HuH-7 (cell line): ENCODE measurements at places on chromosomes 11 and 22.

- DNase-seq = no peak
Measured at GRCh38 chr22:25395915-25396314, 168.6 kb upstream of the GRK3 start.

- DNase-seq = no peak
Measured at GRCh38 chr11:116994195-116994594, 104.0 kb downstream of the SIK3 start.

GRCh38 chr11:69239641-69240040 is 54.3 kb upstream of the MYEOV start:
- no peak for DNase-seq

DNA sequence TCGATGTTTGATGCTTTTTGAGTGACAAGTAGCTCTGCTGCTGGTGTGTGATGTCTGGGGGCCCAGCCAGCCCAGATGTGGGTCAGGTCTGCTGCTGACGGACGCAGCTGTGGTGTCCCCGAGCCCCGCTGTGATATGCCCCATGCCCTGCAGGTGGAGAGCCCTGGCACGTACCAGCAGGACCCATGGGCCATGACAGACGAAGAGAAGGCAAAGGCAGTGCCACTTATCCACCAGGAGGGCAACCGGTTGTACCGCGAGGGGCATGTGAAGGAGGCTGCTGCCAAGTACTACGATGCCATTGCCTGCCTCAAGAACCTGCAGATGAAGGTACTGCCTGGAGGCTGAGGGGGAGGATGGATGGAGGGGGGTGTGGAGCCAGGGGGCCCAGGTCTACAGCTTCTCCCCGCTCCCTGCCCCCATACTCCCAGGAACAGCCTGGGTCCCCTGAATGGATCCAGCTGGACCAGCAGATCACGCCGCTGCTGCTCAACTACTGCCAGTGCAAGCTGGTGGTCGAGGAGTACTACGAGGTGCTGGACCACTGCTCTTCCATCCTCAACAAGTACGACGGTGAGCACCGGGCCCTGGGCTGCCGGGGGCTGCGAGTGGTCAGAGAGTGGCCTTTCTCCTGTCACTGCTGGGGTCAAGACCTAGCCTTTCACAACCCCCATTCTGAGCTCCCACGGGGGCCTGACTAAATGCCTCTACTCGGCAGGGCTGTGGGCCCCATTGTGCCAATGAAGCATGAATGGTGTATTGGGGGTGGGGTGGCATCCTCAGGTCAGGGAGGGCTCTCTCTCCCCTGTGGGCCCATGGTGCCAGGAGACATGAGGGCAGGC is 7.3 kb downstream of the AIP start:
- no peak for DNase-seq

DNA sequence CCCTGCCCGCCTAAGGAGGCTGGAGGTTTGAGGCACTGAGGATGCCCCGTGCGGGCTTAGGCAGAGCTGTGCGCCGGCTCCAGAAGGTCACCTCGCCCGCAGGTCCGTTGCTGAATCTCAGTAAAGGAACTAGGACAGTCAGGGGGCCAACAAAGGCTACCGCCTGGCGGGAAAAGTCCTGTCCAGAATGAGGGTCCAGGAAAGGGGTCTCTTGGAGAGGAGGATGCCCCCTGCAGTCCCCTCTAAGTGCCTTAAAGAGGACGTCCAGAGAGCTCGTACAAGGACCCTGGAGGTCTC is 548 bp downstream of the PVALB start:
- DNase-seq = no peak

DNA sequence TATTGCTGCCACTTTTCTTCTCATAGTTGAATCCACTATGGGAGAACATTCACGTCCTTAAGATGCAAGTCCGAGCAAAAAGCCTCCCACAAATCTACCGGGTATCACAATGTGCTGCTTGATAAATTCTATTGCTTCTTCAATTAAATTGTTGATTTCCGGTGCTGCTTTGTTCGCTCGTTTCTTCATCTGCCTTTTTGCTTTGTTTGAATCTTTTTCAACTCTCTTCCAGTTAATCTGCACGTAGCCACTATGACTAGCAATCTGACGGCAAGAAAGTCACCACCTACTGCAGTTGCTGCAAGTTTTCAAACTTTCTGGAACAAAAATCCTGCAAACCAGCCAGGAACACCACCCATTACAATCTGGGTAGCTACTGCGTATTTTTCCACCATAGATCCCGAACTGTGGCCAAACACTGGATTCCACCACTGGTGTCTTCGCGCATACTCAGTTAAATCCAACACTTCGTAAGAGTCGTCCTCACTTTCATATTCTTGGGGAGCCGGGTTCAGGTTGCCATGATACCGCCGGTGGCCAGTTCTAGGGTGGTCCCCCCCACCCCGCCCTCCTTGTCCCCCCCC is 59.1 kb downstream of the CLMP start:
- DNase-seq = no peak

DNA sequence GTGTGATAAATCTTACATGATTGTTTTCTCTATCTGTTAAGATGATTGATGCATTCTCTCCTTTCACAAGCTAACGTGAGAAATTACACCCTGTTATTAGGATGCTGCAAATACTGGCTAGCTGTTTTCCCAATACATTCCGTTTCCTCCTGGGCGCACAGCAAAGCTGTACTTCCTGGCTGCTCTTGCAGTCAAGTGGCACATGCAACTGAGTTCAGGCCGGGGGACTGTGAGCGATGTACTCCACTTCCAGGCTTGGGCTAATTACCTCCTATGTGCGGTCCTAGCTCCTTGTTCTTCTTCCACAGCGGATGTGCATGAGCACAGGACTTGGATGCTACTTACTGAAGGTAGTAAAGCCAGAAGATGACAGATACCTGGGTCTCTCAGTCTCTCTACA is 234.9 kb upstream of the SESN3 start:
- DNase-seq = no peak

GRCh38 chr11:116044941-116045340 is 540.7 kb upstream of the CADM1 start:
- DNase-seq = no peak

GRCh38 chr11:123056835-123057491 is 5.0 kb downstream of the HSPA8 start:
- no peak for DNase-seq

GRCh38 chr22:29265929-29266328 is 1.9 kb downstream of the RHBDD3 start:
- peak; percentile 12 for DNase-seq

- DNase-seq = no peak
Measured at GRCh38 chr11:130435671-130436070, 7.3 kb upstream of the ADAMTS8 start.

DNA sequence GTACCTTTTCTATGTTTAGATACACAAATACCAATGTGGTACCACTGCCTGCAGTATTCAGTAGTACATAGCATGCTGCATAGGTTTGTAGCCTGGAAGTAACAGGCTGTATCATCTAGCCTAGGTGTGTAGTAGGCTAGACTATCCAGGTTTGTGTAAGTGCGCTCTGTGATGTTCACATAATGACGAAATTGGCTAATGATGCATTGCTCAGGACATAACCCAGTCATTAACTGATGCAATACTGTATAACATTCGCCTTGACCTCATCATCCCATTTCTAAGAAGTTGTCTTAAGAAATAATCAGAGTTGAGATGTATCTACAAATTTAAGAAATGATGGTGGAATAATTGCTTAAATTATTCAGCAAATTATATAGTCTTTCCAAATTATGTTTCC is 116.0 kb upstream of the TIMP3 start:
- DNase-seq = no peak

DNA sequence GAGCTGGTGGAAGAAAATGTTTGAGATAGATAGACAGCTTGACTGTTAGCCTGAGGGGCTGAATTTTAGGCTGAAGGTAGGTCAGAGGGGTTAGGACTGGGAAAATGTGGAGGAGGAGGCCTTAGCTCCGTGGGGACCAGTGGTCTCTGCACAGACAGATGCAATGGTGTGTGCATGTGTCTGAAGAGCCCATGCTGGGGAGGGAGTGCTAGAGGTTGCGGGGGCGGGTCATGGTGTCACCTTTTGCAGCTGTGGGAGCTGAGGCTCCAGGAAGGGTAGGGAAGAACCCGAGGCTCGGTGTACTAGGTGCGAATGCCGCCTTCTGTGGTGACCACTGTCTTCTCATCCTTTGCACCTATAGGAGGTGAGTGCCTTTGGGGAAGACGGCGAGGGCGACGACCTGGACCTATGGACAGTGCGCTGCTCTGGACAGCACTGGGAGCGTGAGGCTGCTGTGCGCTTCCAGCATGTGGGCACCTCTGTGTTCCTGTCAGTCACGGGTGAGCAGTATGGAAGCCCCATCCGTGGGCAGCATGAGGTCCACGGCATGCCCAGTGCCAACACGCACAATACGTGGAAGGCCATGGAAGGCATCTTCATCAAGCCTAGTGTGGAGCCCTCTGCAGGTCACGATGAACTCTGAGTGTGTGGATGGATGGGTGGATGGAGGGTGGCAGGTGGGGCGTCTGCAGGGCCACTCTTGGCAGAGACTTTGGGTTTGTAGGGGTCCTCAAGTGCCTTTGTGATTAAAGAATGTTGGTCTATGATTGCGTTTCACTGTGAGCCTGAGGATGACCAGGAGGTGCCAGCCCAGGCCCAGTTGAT is 1.6 kb downstream of the SDF2L1 start:
- DNase-seq = no peak

DNA sequence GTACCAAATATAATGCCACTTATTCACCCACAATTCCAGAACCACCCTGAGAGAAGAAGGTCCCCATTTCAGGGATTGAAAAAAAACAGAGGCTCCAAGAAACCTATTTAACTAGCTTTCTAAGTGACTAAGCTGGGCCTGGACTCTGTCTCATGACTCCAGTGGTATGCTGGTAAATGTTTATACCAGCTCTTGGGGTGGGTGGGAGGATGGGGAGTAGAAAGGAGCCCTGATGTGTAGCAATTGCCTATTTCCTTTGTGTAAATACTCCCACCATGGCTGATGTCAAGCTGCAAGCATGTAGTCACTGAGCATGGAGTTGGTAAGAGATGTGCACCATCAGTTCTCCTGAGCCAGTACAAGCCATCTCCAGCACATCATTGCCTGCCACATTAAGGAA is 2.8 kb downstream of the PRG3 start:
- DNase-seq = no peak

DNA sequence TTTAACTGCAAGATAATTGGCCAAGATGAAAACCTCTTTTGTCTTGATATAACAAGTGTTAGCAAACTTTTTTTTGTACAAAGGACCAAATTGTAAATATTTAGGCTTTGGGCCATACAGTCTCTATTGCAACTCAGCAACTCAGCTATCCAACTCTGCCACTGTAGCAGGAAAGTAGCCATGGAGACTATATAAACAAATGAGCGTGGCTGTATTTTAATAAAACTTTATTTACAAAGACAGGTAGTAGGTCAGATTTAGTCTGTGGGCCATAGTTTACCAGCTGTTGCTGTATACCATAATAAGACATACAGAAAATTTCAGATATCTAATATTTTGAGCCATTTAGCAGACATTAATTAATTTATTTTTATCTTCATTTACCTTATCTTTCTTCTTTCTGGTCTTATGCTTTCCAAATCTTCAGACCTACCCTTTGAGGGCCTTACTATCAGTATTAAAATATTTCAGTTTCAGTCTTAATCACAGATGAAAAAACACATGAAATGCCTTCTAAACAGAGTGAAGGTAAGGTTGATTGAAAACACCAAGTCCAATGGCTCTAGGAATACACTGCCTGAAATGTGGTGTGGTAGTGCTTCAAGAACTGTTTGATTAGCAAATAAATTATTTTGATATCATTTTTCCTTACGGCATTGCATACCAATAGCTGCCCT is 256.9 kb upstream of the CTSC start:
- no peak for DNase-seq
